BJ (cell line): ENCODE measurements at places on chromosomes 3 and 15.

GRCh38 chr15:68818066-68818768 lies 2.5 kb downstream of the ANP32A start:
- DNase-seq = no peak

GRCh38 chr3:49707113-49707480 lies 12.4 kb downstream of the AMIGO3 start:
- no peak for DNase-seq

GRCh38 chr3:115340586-115340985 lies 193.5 kb upstream of the ZBTB20 start:
- DNase-seq = no peak

DNA sequence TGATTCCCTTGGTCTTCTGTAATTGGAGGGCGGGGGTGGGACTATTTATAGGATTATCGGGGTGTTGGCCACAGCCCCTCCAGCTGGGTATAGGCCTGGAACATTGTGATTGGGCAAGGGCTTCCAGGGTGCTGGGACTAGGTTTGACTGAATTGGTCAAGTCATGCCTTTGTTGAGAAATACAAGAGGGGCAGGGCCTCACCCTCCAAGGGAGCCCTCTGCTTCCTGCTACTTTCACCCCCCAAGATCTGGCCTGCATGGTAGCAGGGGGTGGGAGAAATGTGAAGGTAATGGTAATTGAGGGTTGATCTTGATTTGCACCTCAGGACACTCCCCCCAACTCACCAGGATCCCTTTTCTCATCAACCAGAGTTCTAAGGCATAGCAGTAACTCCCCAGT lies 25.2 kb downstream of the TRIM71 start:
- DNase-seq = no peak

DNA sequence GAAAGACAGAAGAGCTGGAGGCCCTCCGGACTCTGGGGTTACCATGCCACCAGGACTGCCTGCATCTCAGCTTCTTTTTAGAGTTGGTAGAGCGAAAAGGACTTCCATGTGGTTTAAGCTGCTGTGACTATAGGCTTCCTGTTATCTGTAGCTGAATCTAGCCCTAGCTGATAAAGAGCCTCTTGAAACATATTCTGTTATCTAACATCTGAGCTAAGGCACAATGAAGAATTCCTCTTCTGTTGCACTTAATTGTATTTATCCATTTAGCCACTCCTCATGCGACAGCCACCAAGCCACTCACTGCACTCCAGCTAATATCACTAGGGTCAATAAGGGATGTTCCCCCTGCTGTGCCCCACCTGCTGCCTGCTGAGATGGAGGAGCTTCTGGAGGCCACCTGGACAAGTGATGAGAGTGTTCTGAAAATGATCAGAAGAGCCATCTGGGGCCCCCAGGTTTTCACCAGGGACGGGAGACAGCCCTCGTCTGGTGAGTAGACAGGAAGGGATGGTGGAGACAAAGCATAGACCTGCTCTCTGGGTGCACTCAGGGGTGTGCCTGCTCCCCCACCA lies 94.6 kb upstream of the PLXNA1 start:
- no peak for DNase-seq

DNA sequence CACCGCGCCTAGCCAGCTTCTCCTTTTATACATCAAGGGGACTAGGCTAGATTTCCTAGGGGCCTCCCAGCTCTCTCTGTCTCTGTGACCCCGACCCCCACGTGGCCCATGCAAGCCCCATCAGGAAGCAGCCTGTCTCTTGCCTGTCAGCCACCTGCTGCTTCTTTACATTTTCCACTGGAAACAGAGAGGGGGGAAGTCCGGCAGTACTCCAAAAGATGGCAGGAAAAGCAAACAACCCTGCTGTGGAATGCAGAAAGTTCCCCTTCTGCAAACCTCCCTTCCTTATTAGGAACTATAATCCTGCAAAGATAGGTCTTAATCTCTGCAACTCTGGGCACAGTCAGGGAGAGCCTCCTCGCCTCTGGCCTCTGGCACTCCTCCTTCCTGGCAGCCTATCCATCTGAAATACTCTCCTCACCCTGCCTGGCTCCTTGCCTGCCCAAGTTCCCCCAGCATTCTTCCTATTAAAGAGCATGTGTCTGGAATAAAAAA lies 47.4 kb upstream of the HACD2 start:
- no peak for DNase-seq

DNA sequence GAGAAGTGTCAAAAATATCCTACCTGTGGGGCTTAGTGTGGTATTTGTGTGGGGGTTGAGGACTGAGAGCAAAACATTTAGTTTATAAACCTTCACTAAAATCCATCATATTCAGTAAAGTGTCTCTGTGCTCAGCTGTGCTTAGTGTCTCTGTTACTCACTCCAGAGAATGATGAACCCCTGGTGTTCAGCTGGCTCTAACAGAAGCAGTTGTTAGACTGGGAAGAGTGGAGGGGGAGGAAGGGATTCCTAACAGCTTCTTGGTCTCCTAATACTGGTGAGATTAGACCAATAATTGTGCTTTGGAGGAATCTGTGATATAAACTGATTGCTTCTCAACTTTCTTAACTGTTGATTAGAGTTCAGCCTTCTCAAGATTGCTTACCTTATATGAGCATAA lies 1123.5 kb downstream of the ROBO2 start:
- no peak for DNase-seq

- no peak for DNase-seq
Observed at GRCh38 chr3:195537995-195538394, 5.1 kb downstream of the PPP1R2 start.

- DNase-seq = no peak
Observed at GRCh38 chr15:75712668-75713337, at the start of gene CSPG4. Gene CSPG4 (minus strand): TSS chr15:75712848. CDS start chr15:75712755, 93 bp downstream.

- no peak for DNase-seq
Observed at GRCh38 chr3:74897006-74897405, 282.5 kb upstream of the CNTN3 start.

GRCh38 chr3:141321109-141321497 lies 47.2 kb upstream of the ZBTB38 start:
- DNase-seq = no peak

GRCh38 chr3:59374818-59375211 lies 325.0 kb upstream of the CFAP20DC start:
- DNase-seq = no peak

GRCh38 chr15:67019069-67019468 lies 46.3 kb upstream of the SMAD3 start:
- DNase-seq = no peak

DNA sequence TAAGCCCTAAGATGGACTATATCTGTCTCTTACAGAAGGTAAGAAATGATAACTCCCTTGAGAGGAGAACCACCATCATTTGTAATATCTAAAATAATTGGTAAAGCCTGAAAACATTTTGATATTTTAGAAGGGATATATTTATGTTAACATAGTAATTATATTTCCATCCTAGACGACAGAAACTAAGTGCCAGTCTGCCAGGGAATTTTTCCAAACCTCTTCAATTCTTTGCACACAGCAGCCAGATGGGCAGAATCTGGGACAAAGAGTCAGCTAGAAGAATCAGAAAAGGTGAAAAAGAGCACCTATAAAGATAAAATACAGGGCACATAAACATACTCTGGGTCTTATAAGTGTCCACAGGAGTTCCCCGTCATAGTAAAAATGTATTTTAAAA lies 70.0 kb upstream of the CBLB start:
- no peak for DNase-seq

- DNase-seq = no peak
Observed at GRCh38 chr3:110343376-110343775, 728.2 kb upstream of the NECTIN3 start.

- no peak for DNase-seq
Observed at GRCh38 chr15:77185242-77185785, 114.4 kb upstream of the TSPAN3 start.

DNA sequence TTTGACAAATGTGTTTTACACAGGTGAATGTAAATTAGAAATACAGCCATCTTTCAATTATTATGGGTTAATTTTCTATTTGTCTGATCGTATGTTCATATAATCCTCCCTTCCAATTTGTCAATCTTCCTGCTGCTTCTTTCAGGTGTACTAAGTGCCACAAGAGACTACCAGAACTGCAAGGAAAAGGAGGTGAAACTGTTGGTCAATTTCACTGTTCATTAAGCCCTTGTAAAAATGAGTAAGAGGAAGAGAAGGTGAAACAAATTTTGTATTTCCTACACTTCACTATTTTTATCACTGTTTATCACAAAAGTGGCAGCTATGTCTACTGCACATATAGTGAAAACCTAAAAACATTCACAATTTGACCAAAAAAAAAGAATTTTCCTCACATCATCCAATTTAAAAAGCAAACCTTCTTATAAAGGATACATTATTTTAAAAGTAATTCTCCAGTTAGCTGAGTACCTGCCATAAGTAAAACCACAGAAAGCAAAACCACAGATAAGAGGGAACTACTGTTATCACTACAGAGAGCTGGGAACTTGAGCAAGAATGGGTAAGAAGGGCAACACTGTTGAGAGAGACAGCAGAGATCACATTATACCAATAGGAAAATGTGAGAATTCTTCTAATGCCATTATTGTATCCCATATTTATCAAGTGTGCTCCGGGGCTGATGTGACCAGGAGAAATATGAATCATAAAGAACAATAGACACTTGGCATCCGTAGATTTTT lies 163.0 kb downstream of the TBC1D5 start:
- no peak for DNase-seq

DNA sequence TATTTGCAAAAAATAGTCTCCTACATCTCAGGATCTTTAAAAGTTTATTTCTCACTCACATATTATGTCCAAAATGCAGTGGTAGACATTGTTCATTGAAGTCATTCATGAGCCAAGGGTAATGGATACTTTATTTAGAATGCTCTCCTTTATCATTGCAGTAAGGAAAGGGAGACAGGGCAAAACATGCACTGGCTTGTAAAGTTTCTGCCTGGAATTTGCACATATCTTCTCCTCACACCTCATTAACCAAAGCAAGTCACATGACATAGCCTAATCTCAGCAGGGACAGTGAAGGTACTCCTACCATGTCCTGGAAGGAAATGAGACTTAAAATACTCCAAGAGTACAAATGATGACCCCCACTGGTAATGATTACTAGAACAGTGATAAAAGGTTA lies 333.7 kb upstream of the EPHA3 start:
- DNase-seq = no peak

DNA sequence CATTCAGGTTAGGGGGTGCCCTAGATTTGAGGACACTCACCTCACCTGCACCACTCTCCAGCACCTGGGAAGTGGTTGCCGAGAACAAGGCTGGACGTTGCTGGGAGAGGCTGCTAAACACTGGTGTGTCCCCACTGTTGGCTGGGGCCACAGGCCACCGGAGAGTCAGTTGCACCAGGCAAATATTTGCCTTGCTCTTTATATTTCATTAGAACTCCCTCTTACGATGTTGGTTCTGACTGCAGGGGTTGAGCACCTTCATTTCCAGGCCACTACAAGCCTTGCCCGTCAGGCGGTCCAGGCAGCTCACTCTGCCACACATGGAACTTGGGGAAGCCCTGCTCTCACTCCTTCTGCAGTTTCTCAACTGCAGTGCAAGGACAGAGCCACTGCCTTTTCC lies 30.7 kb downstream of the HCN4 start:
- DNase-seq = no peak

DNA sequence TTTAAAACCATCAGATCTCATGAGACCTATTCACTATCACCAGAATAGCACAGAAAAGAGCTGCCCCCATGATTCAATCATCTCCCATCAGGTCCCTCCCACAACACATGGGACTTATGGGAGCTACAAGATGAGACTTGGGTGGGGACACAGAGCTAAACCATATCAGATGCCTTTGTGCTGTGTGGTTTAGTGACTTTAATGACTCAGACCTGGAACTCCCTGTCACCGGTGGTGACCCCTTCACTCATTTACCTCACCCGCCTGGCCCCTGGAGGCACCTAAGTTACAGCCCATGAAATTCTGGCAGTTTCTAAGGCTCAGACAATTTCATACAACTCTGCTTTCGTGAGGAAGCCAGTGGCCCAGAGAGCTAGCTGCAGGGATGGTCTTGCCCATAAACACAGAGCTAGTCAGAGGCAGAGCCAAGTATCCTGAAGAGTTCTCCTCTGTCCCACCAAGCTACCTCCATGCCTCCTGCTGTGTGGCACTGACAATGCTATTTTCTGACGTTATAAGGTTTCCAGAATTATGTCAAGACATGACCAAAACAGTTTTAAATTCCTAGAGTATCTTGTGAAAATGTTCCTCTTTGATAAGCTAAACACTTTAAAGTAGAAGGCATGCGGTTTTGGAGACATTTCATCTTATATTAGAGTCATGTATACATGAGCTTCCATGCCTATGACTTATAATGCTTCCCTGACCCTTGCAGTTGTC lies 231.1 kb upstream of the IL12A start:
- no peak for DNase-seq

DNA sequence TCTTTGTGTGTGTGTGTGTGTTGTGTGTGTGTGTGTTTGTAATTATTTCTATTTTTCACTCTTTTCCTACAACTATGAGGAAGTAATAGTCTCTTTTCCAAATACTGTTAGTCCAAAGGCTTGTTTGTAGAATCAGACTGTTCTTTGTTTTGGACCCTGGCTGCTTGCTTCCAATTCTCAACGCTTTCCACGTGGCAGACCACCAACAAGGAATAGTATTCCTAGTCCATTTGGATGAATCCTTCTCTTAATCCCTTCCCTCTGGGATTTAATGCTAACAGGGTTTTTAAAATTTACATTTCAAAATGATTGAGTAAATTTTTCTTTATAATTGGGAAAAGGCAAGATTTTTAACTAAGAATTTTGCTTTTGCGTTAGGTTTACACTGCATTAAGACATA lies 62.7 kb downstream of the ADAMTSL3 start:
- no peak for DNase-seq

DNA sequence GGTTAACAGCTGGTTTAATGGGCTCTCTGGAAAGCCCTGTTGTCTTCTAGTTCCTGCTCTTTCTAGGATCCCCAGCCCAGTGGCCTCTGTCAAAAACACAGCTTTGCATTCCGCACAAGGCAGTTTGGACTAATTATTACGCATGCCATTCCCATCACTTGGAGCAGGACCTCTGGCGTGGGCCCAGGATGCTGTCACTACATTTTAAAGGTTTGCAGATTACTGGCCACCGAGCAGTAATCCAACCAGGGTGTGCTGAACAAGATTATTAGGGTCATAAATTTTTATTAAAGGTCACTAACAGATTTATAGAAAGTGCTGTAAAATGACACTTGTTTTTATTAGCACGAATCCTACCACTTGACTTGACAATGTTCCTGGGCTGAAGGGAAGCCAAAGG lies 143.6 kb upstream of the SLC6A11 start:
- no peak for DNase-seq

DNA sequence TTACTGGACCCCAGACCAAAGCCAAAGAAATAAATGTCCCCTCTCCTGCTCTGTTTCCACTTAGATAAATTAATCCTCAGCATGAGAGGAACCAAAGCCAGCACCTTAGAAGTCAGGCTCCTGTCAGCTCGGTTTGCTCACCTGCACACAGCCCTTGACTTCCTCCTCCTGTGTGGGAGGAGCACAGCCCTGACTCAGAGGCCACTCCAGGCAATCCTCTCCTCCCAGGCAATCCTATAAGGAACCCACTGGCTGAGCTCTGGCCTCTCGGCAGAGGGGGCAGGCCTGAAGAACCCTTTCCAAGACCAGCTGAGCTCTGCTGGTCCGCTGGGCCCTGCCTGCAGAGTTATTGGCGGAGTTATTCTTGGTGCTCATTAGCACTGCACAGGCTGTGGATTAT lies 30.8 kb downstream of the LIPC start:
- DNase-seq = no peak

GRCh38 chr15:85142312-85142711 lies 160.7 kb downstream of the PDE8A start:
- DNase-seq = no peak
